Nephron progenitor cell (in vitro differentiated cells): ENCODE measurements at places on chromosomes 4 and X.

GRCh38 chr4:22473268-22473667, 42.6 kb downstream of the ADGRA3 start:
- DNase-seq, result no peak

- no peak for DNase-seq
Measured at GRCh38 chr4:188370777-188371176, 231.5 kb downstream of the TRIML1 start.

- no peak for DNase-seq
Measured at GRCh38 chr4:128387600-128388351, 100.2 kb upstream of the PGRMC2 start.

GRCh38 chr4:175394208-175394607, 417.9 kb downstream of the GPM6A start:
- no peak for DNase-seq

DNA sequence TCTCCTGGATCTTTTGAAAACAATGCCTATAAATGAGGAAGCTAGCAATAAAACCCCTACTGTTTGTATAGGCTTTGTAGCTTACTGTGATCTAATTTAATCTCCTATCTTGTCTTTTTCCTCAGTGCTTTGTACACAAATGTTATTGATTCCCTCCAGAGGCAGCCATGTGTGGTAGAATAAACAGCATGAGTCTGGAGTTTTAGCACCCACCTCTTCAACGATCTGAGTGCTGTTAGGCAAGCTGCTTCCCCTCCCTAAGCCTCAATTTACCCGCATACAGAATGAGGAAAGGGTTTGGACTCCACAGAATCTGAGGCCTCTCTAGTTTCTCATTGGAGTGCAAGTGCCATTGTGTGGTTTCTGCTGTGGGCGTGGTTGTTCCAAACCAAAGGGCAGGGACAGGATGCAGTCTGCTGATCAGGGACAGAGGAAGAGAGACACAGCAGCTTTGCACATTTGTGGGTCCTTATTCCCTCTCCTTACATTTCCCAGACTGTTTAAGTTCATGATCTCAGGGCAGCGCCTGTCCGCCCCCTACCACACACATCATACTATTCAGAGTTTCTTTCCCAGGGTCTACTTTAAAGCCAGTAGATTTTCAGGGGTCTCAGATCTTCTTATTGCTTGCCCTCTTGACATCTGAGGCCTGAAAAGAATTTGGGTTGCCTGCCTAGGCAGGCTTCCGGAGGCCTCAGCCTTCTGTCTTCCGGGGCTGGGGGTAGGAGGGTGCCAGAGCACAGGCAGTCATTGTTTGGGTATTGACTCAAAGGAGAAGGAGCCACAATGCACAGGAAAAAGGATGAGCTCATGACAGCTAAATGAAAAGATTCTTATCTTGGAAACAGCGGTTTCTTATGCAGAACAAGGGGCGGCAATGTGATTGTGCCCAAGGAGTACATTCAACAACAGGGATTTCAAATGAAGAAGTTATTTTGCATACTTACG, 114.9 kb upstream of the TEX13D start:
- DNase-seq, result peak; percentile 18

GRCh38 chrX:96002431-96002830, 682.2 kb upstream of the DIAPH2 start:
- no peak for DNase-seq
